CD14-positive monocyte (primary cell): ENCODE measurements at places on chromosomes 5 and 9.

DNA sequence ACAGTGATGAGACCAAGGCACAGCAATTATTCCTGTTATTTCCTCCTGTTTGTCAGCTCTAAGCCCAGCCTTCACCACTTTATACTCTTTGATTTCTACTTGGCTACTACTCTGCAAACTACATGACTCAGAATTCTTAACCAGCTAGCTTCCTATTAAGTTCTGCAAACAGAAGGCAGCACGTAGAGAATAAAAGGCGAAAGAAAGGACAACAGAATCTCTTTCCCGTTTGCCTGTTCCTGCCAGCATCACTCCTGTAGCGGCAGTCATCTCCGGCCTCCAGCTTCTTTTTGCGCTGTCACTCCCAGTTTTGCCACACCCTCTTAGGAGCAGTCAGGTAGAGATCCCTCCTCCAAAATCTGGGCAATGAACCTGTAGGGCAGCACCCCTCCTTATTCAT is 29.9 kb downstream of the DPYSL3 start:
- no peak for DNase-seq

- DNase-seq = no peak
Observed at GRCh38 chr9:26462751-26463150, 429.9 kb downstream of the CAAP1 start.

DNA sequence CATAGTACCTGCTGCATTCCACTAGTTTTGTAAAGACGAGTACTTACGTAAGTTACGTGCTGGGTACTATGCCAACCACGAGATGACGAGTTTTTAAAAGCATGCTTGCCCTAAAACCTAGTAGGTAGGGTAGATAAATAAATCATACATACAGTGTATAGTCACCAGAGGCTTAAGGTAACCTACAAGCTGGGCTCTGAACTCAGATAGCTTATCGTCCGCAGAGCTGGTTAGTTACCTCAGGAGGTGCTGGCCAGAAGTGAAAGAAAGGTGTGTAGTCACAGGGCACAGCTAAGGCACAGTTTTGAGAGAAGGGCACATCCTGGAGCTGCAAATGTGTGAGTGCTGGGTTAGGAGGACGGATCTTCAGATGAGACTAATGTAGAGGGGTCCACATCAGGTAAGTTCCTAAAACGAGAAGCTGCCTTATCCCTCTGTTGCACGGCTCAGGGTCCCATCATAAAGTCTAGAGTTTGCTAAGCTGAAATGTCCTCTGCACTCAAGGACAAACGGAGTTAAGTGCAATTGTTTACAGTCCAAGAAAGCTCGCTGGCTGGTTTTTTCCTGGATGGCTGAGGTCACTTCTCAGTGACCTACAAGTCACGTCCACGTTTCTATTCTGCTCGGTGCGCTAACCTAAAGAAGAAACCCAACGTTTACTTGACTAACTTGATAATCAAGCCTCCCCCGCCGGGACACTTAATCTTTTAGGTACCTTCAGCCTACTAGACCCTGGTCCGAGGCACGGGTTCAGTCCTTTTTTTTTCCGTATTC is 1.1 kb upstream of the SNX24 start:
- peak; percentile 3 for DNase-seq

- DNase-seq = no peak
Observed at GRCh38 chr5:106759152-106759551, 911.6 kb downstream of the EFNA5 start.
